ENCODE measurements at places on chromosomes 2 and 18. TPM values are rescaled to one million over a fixed set of nuclear protein-coding genes. Genes with fewer than 3 reads are reported as not detected.
A peak's percentile ranks its signal among the peaks of the same experiment; 100 is the strongest.

- no peak for DNase-seq
Measured at GRCh38 chr2:39618236-39618635, 47.5 kb upstream of the TMEM178A start.

CYP27C1 gene
- total RNA-seq, result 0.96 TPM

- no peak for DNase-seq
Measured at GRCh38 chr2:106997204-106997603, 111.2 kb upstream of the ST6GAL2 start.

CHRND gene
- total RNA-seq, result not detected

ABCG5 gene
- not detected for total RNA-seq

DNA sequence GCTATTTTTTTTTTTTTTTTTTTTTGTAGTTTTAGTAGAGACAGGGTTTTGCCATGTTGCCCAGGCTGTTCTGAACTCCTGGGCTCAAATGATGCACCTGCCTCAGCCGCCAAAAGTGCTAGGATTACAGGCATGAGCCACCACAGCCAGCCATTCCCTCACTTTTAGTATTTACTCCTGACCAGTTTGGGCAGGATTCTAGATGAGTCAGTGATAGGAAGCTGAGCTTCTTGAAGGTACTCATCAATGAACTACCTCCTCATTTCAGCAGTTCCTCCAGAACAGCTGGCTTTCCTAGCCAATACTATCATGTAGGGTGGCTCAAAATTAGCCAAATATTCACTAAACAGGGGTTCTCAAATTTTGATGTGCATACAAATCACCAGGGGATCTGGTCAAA lies 57.2 kb downstream of the CYBRD1 start:
- DNase-seq, result peak; percentile 22

- DNase-seq, result no peak
Measured at GRCh38 chr18:76506974-76507764, 12.1 kb upstream of the ZNF516 start.

Data from M059J (cell line).